ENCODE measurements at places on chromosomes 1 and 21. TPM values are rescaled to one million over a fixed set of nuclear protein-coding genes. Genes with fewer than 3 reads are reported as not detected.

NPHP4 gene
- total RNA-seq = 17.9 TPM

DNA sequence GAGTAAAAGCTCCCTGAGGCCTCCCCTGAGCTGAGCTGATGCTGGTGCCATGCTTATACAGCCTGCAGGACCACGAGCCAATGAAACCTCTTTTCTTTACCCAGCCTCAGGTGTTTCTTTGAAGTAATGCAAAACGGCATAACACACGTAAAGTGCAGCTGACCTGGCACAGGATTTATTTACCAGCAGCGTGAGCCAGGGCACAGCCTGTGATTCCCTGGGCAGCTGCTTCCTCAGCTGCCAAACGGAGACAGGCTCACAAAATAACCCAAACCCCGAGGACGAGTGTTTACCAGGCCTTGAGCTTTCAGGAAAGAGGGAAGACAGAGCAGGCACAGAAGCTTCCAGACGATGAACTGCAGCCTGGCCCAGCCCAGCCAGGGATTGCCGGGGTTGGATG, 120.6 kb upstream of the ARHGEF16 start:
- no peak for DNase-seq

DNA sequence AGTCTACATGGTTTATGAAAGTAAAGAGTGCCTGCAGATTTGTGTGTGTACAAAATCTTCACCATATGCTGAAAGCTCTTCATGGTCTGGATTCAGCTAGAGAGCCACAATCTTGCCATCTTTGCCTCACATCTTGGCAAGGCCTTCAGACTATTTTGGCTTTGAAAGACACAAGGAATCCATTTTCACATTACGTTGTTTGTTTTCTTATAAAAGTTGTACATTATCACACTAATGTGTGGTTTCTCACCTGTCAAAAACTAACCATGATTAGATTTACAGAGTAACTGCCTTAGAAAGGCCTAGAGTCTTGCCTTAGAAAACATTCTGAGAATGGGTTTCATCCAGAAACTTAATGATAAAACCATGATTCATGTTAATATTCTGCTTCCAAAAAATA, 494.6 kb downstream of the NEGR1 start:
- DNase-seq = no peak

DNA sequence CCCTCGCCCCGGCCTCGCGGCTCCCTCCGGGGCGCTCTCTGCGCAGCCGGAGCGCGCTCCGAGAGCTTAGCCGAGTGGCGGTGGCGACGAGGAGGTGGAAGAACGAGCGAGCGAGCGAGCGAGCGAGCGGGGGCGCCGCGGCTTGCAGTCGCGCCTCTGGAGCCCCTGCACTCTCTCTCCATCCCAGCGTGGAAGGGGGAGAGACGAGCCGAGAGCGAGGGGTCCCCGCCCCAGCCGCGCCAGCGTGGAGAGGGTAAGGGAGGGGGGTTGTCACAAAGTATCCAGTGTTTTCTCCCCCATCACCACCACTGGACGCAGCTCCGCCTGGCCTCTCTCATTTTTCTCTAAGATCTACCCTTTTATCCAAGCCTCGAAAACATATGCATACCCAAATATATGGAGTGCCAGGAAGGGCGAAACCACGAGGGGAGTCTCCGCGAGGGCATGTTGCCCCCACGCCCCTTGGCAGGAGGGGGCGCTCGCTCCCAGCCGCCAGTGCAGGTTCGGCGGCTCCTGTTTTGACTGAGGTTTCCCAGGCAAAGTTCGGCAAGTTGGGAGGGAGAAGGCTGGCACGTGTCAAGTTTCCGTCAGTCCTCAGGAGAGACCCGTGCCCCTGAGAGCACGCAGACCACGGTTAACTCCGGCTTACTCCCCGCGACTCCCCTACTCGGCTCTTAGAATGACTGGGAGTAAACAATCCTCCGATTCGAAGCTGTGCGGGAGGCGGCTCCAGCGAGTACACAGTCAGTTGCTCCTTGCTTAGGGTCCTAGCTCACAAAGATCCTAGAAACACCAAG, 569 bp upstream of the DAB1 start:
- DNase-seq = no peak

DNA sequence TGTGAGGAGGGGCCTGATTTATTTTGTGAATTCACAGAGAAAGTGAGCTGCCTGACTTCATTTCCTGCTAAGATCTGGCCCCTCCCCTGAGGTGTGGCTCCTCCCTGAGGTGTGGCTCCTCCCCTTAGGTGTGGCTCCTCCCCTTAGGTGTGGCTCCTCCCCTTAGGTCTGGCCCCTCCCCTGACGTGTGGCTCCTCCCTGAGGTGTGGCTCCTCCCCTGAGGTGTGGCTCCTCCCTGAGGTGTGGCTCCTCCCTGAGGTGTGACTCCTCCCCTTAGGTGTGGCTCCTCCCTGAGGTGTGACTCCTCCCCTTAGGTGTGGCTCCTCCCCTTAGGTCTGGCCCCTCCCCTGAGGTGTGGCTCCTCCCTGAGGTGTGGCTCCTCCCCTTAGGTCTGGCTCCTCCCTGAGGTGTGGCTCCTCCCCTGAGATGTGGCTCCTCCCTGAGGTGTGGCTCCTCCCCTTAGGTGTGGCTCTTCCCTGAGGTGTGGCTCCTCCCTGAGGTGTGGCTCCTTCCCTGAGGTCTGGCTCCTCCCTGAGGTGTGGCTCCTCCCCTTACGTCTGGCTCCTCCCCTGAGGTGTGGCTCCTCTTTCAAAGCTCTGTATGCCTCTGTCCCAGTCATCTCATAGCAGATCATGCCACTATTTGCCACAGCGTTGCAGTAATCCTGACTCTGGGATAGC, 26.9 kb upstream of the LRRC3 start:
- DNase-seq = peak; percentile 40

DNA sequence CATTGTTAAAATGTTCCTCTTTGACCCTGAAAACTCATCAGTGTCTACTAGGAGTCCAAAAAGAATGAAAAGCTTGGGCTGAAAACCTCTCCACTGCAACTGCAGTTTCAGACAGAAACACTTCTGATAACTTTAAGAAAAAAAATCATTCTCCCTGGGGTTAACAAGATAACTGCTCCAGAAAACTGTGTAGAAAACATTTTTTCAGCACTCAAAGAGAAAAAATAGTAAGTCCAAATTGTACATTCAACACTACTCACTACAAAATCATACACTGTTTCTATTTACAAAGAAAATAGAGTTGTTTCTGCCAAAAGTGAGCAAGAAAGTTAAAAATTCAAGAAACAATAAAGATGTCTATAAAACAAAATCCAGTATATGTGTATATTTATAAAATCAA, 157.8 kb downstream of the RERE start:
- DNase-seq = no peak

DNA sequence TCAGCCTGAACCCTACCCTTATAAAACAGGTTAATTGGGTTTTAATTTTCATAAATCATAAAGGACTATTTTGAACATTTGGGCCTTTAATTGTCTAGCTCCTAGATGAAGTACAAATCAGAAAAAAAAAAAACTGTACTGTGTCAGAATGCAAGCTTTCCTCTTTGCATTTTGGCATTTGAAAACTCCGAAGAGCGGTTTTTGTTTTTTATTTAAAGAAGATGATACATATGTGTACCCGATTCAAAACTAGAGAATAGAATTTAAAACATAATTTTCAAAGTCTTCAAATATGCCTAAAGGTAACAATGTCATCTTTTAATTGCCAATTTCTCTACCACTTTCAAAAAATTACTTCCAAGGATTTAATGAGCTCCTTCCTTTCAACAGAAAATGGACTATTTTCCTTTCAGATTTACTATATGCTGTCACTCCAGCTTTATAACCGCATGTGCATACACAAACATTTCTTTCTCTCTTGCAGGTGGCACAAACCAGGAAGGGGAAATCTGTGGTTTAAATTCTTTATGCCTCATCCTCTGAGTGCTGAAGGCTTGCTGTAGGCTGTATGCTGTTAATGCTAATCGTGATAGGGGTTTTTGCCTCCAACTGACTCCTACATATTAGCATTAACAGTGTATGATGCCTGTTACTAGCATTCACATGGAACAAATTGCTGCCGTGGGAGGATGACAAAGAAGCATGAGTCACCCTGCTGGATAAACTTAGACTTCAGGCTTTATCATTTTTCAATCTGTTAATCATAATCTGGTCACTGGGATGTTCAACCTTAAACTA, 33.7 kb downstream of the MRPL39 start:
- peak; percentile 10 for DNase-seq

DNA sequence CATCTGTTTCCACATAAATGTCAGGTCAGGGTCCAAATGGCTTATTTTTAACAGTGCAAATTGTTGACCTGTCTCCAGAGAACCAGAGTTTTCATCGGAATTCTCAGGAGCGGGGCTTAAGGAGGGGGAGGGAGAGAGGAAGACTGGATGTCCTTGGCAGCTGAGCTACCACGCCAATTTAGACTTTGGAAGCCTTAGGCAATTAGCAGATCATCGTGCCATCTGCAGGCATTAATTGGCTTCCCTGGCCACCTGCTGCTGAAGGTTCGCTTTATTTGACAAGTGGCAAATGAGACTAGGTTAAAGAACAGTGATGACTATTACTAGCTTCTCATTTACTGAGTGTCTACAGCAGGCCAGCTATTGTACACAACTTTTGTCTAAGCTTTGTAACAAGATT, 43.7 kb downstream of the HLX start:
- no peak for DNase-seq

DNA sequence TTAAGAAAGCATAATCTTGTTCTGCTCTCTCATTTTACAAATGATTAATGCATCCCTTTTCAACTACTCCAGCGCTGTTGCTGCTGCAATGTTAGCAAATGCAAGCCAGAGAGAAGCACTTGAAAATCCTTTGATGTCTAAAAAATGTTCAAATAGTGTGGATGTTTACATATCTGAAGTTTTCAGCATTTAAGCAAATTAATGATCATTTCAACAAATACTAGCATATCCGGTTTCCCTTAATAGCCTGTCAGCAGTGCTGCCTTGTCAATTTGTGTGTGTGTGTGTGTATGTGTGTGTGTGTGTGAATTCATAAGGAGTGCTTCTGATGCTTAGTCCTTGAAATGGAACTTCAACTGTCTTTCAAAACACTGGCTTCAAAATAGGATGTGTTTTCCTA, 48.1 kb upstream of the WNT2B start:
- no peak for DNase-seq

FAM163A gene
- total RNA-seq = not detected

CELA3B gene
- not detected for total RNA-seq

DNA sequence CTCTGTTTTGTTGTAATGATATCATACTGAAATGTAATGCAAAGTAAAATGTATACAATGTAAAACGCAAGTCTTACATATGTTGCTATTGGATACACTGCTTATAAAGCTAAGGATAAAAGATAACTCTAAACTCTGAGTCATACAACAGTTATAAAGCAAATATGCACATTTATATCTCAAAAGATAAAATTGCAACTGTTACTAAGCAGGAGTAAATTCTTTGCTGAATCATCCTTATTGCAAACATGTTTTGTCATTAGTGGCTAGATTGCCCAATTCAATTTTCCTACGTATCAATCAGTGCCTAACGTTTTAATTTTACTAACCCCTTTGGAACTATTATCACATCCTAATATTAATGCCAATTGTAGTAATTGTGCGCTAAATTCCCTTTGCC, 762.9 kb downstream of the LTN1 start:
- no peak for DNase-seq

DUSP23 gene
- total RNA-seq = 33.1 TPM

GRCh38 chr1:118862755-118863154, 125.4 kb downstream of the TBX15 start:
- DNase-seq = no peak

- DNase-seq = no peak
These were observed 11.7 kb upstream of the SNAPIN start for GRCh38 chr1:153646672-153647345.

DNA sequence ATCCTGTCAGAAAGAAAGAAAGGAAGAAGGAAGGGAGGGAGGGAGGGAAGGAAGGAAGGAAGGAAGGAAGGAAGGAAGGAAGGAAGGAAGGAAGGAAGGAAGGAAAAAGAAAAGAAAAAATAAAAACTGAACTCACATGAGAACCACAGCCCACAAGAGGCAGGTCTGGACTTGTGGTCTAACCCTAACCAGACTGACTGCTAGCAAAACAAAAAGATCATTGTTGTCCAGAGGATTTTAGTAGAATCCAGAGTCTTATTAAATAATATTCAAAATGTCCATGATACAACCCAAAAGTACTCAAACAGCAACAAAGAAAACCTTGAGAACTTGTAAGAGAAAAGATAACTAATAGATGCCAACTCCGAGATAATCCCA, 4.7 kb upstream of the ITGB2 start:
- no peak for DNase-seq

DNA sequence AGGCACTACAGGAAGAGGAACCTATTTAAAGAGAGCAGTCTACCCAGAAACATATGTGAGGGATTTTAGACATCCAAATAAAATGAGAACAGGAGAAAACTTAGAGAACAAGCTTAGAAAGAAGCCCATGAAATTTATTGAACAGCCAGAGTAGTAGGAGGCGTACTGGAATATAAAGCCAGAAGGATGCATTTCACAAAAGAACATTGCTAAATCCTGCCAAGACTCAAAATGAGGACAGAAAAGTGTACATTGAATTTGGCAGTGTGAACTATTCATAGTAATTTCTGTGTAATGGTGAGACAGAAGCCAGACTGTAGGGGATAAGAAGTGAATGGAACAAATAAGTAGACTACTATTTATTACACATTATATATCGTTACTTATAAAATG, 22.5 kb downstream of the CEPT1 start:
- DNase-seq = no peak

DNA sequence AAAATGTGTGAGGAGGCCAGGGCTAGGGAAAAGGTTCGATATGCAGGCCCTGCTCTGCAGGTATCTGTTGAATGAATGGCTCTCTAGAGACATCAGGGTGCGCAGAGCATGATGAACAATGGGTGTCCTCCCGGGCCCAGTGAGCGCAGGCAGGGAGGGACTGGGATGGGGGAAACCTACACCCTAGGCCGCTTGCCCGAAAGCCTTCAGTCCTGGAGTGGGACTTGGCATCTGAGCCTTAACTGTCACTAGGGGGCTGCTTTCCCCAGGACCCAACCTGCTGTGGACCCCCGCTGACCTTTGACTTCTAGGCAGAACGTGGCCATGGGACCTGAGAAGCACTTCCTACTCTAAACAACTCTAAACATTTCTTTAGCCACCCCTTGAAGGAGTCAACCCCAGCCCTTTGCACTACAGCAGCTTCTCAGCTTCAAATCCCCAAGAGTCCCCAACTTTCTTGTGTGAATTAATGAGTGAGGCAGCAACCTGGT, 444 bp upstream of the MAP3K6 start:
- DNase-seq = no peak

IL22RA1 gene
- total RNA-seq = 4.2 TPM
